Right ventricle myocardium superior (tissue), 1 donor: ENCODE measurements at places on chromosomes 7 and 10.

- no peak for DNase-seq
Measured at GRCh38 chr7:27104341-27105058, 2.0 kb upstream of the HOXA2 start.

GRCh38 chr10:116866987-116867595 is 17.8 kb downstream of the ENO4 start:
- DNase-seq, result no peak

DNA sequence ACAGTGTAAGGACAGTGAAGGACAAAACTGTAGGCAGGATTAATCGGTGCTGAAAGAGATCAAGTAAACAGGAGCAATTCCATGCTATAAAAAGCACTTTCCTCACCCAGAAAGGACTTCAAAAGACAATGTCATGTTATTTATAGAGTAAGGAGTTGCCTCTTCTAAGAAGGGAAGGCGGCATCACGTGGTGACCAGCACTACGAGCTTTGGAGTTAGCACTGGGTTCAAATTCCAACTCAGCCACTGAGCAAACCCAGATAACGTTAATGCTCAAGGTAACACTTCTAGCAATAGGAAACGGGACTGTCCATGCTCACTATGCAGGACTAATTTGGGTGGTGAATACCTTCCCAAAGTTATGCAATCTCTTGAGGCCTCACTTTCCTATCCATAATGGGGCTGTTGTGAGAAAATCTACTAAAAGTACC is 715 bp upstream of the PANK1 start:
- no peak for DNase-seq

DNA sequence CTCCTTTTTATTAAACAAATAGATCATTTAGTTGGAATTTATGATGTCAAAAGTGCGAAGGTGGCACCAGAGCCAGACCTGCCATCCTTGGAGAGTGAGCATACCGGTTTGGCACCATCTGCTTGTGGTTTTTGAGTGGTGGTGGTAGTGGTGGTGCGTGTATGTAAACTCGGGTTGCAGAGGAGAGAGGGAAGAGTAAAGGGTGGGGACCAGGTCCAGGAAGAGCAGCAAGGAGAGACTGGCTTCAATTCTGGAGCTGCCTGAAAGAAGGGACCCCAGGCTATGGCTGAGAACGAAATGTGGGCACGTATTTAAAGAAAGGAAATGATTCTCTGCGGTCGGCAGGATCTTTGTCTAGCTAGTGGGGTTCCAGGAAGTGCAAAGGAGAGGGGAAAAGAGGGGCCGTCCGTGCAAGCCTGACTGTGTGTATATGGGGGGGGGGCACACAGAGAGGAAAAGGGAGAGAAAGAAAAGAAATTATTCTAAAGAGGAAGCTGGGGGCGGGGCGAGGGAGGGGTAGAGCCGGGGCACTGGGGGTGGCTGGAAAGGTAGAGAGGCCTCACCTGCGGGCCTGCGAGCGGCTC is 448 bp upstream of the GOLGA7B start:
- no peak for DNase-seq

- DNase-seq, result no peak
Measured at GRCh38 chr10:127398140-127398970, 150.8 kb upstream of the NPS start.

- no peak for DNase-seq
Measured at GRCh38 chr10:35387768-35388167, 51.5 kb downstream of the CCNY start.

GRCh38 chr10:11204351-11204942 is 186.8 kb downstream of the CELF2 start:
- no peak for DNase-seq

DNA sequence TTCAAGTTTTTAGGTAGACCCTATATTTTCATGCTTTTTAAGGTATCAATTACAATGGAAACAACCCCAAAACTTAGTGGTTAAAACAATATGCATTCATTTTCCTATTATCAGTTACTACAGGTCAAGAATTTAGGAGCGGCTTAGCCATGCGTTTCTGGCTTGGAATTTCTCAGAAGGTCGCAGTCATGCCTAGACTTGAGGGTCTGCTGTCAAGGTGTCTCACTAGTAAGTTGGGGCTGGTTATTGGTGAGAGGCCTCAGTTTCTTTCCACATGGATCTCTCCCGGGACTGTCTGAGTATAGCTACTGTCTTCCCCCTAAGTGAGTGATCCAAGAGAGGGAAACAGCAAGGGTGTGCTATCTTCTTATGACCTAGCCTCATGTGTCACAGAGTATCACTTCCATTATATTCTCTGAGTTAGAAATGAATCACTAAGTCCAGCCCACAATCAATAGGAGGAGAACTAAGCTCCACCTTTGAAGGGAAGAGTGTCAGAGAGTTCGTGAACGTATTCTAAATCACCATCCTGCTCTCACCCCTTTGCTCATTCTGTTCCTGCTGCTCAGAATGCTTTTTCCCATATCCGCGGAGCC is 80.5 kb downstream of the RTKN2 start:
- DNase-seq, result no peak

DNA sequence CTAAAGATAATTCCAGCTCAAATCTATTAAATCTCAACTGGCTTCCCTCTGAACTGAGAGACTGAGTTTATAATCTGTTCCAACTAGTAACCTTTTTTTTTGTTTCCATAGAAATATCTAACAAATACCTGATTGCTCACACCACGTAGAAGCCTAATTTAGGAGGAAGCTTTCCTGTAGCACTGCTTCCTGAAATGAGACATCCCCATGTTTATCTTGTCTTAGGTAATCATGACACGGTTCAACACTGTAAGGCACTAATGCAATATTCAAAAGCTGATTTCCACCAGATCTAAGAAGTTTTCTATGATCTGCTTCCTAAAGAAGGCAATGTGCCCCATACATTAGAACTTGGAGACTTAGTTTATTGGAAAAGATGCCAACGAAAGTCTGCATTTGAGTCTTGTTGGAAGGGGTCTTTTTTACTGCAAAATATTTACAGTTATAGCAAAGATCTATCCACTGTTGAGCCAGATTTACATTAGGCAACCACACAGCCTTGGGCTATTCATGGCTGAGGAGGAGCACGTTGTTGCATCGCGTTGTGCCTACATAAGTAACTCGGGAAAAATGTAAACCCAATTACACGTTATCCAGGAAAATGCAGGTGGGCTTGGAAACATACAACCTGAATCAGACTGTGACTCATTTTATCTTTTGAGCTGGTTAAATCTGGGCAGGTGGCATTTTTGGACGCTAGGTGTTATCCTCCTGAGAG is 66.3 kb downstream of the VIPR2 start:
- no peak for DNase-seq

- DNase-seq, result no peak
Measured at GRCh38 chr7:80145780-80146422, 11.3 kb downstream of the GNAI1 start.

- DNase-seq, result no peak
Measured at GRCh38 chr10:43585046-43585445, 10.6 kb upstream of the ZNF239 start.

DNA sequence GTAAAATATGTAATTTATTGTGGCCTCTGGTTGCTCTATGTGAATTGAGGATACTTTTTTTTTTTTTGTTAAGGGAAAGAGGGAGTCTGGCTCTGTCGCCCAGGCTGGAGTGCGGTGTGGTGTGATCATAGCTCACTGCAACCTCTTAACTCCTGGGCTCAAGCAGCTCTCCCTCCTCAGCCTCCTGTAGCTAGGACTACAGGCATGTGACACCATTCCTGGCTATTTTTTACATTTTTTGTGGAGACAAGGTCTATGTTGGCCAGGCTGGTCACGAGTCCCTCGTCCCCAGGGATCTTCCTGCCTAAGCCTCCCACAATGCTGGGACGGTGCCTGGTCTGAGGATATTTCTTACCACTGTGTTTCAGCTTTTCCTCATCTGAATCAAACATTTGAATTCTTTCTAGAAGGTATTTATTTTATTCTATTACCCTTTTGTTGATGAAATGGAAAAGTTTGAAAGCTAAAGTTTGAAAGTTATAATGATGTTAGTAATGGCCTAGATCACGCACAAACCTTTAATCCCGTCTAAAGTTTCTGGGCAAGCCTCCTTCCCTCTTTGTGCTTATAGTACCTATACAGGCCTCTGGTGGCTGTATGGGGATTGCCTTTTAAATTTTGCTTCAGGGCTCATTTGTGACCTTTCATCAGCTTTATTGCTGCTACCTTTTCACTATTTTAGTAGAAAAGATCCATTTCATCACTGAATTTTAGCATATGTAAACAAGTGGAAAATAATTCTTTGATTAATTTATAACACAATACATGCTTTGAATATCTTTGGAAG is 2.0 kb downstream of the IFRD1 start:
- DNase-seq, result peak; percentile 60

GRCh38 chr7:106566196-106566595 is 94.8 kb downstream of the CCDC71L start:
- DNase-seq, result no peak

- DNase-seq, result no peak
Measured at GRCh38 chr10:109427411-109427810, 495.9 kb downstream of the XPNPEP1 start.

DNA sequence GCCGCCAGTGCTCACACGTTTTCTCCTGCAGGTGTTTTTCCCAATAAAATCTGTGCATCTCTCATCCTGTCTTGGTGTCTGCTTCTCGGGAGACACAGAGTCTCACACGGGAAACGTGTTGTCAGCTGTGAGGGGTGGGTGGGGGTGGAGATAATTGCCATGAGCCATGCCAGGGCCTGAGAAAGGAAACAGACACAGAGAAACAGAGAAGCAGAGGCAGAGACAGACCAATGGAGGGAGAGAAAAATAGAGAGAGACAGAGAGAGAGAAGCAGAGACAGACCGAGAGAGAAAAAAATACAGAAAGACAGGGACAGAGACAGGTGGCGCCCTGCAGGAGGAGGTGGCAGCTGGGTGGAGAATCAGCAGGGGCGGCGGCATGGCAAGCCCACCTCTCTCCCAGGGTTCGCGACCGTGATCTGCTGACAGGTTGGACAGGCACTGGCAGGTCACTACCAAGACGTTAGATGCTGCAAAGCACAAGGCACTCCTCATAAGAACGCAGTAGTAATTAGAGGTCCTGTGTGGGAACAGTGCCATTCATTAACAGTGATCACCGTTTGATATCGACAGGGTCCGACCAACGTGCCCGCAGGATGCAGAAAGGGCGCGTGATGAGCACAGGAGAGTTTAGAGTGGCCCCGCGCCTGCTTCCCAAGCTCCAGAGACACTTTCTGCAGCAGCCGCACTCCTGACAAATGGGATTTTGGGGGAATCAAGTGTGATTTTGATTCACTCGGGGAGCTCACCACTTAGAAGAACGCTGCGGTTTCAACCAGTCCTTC is 70.5 kb upstream of the INSIG1 start:
- no peak for DNase-seq

DNA sequence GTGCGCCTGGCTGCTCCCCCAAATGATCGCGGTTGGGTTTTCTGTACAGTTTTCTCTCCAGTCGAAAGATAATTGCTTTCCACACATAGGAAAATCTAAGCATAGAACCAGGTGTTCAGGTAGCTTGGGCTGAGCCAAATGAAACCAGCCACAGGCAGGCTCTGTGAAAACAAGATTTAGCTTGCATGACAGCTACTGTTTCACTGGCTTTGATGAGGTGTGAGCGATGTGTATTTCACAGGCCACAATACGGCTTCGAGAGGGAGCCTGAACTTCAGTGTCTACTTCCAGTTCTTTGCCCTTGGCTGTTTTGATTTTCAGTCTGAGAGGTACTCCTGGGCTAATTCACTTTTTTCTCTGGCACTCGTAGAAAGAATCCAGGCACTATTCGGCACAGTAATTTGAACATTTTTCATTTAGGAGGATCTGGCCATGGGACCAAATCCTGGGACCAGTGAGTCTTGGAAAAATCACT is 110.5 kb downstream of the JCAD start:
- no peak for DNase-seq

DNA sequence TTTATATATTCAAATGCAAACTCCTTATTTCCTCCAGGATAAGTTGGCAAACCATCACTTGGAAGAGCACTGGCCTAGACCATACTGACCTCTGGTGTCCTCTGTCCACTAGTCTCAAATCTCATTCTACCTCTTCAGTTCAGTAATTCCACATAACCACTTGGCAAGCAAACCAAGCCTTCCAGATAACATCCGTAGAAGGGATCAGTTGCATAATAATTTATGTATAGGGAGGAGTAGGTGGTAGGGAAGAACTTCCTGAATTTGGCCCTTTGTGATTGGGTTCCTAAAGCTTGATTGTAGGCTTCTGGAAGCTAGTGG is 55.0 kb downstream of the WAC start:
- DNase-seq, result no peak

GRCh38 chr10:132269266-132270230 is 38.2 kb downstream of the STK32C start:
- peak; percentile 20 for DNase-seq

GRCh38 chr7:54781134-54781920 is 22.3 kb upstream of the SEC61G start:
- DNase-seq, result no peak

- DNase-seq, result no peak
Measured at GRCh38 chr10:88004451-88004850, 141.0 kb downstream of the PTEN start.

DNA sequence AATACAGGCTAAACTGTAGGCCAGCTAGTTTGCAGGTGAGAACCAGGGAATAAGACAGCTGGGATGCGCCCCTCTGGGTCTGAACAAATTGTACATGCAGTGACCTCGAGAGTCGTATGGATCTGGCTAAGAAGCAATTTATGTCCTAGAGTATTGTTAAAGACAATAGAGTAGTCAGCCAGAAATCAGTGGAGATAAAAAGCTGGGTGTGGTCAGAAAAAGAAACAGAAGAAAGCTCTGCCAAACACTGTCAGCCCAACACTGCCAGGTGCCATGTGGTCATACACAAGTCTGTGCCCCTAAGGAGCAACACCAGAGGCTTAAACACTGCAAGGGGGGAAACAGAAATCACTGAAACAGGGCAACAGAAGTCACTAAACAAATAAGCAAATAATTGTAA is 62.2 kb downstream of the CNOT4 start:
- DNase-seq, result no peak

DNA sequence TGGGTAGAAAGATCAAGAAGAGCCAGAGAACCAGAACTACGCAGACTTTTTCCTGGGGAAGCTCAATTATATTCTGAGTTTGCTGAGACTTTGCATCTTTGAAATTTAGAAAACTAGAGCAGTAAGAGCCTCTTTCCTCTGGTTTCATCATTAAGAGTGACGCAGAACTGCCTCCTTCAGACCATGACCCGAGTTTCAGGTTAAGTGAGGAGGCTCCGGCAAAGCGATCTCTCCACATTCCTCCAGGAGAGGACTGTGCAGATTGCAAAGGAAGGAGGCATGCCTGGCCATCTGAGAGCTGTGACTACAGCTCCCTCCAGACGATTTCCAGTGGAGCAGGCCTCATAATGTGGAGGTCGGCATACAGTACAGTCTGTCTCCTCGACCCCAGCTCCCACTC is 115.8 kb upstream of the LANCL2 start:
- no peak for DNase-seq

DNA sequence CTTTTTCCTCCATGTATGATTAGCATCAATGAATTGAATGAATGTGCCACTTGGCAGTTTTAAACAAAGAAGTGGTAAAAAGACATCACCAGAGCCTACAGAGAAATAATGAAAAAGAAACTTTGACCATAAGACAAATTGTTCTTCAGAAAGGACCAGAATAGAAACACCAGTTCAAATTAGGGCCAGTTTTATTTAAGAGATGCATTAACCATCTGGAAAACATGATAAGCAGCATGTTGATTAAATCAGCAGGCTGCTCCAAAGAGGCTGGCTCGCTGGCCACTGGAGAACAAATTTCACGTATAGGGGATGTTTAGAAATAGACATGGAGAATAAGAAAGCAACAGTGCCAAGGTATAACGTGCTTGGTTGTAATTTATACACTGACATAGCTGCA is 242.3 kb upstream of the AOAH start:
- no peak for DNase-seq

- DNase-seq, result no peak
Measured at GRCh38 chr7:111459065-111459756, 103.1 kb downstream of the IMMP2L start.

GRCh38 chr10:120689777-120690529 is 161.2 kb upstream of the WDR11 start:
- DNase-seq, result no peak
